Mesothelial cell of epicardium (in vitro differentiated cells): ENCODE measurements at places on chromosomes 3 and 15. TPM values are rescaled to one million over a fixed set of nuclear protein-coding genes. Genes with fewer than 3 reads are reported as not detected.
A peak's percentile ranks its signal among the peaks of the same experiment; 100 is the strongest.

The FOXB1 gene
- not detected in 3 replicates for total RNA-seq

The NMB gene
- total RNA-seq, result 6.4 to 7.6 TPM (median 6.7 TPM) in 3 replicates

The MRPL3 gene
- 77.5 to 77.7 TPM (median 77.7 TPM) in 3 replicates for total RNA-seq

The IMPG2 gene
- total RNA-seq, result 0.59 to 0.69 TPM (median 0.69 TPM) in 3 replicates

The CPNE9 gene
- 0.42 TPM in 1 of 3 replicates, not detected in the others for total RNA-seq

The UCN2 gene
- total RNA-seq, result 0.22 to 0.60 TPM (median 0.57 TPM) in 3 replicates

The HHATL gene
- not detected in 3 replicates for total RNA-seq

The PLSCR2 gene
- 0.31 TPM in 1 of 3 replicates, not detected in the others for total RNA-seq

DNA sequence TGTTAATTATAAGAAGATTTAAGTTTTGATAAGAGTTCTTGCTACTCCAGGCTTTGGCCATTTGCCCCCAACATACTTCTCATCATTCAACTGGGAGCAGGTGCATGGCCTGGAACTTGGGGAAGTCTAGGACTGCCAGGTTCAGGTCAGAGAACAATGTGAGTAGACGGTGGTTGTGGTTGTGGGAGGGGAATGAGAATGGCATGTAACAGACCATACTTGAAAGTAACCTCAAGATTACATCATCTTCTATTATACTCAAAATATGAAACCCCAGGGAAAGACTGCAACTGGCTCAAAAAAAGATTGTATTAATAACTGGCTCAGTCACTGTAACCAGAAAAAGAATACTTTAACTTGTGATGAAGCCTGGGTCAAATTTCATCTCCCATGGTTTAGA, 364.9 kb upstream of the DPPA4 start:
- no peak for DNase-seq

DNA sequence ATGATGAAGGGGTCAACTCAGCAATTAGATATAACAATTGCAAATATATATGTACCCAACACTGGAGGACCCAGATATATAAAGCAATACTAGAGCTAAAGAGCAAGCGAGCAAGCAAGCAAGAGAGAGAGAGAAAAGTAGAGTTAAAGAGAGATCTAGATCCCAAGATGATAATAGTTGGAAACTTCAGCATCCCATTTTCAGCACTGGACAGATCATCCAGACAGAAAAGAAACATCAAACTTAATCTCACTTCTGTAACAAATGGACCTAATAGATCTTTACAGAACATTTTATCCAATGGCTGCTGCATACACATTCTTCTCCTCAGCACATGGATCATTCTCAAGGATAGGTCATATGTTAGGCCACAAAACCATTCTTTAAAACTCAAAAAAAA, 23.2 kb downstream of the PEAK1 start:
- DNase-seq, result no peak

DNA sequence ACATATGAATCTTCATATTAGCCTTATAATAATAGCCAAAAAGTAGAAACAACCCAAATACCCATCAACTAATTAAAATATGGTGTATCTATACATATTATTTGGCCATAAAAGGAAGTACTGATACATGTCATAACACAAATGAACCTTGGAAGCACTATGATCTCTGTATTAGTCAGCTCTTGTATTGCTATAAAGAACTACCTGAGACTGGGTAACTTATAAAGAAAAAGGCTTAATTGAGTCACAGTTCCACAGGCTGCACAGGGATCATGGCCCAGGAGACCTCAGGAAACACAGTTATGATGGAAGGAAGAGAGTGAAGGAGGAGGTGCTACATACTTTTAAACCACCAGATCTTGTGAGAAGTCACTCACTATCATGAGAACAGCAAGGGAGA, 16.0 kb upstream of the CCR2 start:
- DNase-seq, result no peak

- DNase-seq, result no peak
Measured at GRCh38 chr15:57319226-57319918, 56.9 kb upstream of the CGNL1 start.

GRCh38 chr3:49602877-49603411, 48.7 kb downstream of the BSN start:
- DNase-seq, result no peak

- no peak for DNase-seq
Measured at GRCh38 chr15:99113547-99114271, 8.8 kb downstream of the SYNM start.

DNA sequence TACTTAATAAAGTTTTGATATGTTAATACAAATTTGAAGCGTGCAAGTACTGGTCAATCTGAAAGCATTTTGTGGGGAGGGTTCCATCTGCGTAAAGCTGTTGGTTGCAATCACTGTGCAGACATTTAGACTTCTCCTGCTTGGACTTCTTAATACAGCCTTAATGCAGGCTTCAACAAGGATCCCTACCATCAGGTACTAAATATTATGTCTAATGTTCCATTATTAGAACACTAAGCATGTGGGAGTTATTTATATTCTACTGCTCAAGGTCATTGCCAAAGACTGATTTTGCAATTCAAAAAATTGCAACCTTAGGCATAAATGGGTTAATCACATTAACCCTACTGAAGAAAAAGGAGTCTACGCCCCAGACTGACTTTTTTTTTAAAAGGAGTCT, 73.9 kb upstream of the MYO5C start:
- DNase-seq, result no peak

DNA sequence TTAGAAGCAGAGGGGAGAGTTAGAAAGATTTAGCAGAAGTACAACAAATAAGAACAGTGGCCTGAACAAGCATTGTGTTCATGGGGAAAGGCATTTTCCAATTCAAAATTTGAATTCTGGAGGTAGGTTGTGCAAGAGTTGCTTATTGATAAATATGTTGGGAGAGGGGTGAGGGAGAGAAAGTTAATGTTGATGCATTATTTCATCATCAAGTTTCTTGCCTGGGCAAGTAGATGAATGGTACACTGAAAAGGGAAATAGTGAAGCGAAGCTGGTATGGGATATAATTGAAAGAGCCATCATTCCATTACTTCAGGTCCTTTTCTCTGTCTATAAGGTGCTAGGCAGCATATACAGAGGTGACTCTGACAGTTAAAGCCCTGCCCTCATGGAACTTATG, 288.9 kb upstream of the GBE1 start:
- no peak for DNase-seq

DNA sequence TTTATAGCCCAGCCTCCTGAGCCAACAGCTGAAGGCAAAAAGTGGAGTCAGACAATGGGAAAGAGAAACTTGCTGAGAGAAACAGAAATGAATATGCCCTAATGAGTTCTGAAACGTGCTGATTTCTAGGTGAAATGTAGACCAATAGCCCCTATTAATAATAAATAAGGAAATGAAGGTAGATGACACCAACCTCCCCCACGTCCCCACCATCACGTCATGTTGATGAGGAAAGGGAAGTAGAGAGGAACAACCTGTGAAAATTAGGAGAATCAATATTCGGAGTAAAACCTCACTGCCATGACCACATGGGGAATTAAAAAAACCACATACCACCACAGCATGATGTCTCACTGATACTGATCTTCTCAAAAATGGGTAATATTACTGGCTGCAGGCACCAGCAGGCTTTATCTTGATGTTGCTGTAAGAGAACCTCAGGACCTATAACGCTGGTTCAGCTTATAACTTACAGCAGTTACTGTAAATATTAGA, 64.0 kb downstream of the KAT2B start:
- DNase-seq, result no peak

GRCh38 chr3:105860641-105861040, 8.2 kb downstream of the CBLB start:
- DNase-seq, result no peak

- DNase-seq, result no peak
Measured at GRCh38 chr3:52245322-52246263, at the start of gene PPM1M. TSS of gene PPM1M (plus strand) at chr3:52245759. CDS start at chr3:52245825, 66 bp downstream.

- DNase-seq, result no peak
Measured at GRCh38 chr3:157311633-157312375, 124.8 kb upstream of the PTX3 start.

DNA sequence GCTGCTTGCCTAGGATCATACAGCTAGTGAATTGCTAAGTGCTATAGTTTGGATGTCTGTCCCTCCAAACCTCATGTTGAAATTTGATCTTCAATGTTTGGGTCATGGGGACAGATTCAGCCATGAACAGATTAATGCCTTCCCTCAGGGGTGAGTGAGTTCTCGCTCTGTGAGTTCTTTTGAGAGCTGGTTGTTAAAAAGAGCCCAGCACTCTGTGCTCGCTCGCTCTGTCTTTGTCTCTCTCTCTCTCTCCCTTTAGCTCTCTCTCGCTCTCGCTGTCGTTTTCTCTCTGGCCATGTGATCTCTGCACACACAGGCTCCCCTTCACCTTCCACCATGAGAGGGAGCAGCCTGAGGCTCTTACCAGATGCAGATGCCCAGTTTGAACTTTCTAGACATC, 14.9 kb downstream of the TRH start:
- DNase-seq, result no peak

DNA sequence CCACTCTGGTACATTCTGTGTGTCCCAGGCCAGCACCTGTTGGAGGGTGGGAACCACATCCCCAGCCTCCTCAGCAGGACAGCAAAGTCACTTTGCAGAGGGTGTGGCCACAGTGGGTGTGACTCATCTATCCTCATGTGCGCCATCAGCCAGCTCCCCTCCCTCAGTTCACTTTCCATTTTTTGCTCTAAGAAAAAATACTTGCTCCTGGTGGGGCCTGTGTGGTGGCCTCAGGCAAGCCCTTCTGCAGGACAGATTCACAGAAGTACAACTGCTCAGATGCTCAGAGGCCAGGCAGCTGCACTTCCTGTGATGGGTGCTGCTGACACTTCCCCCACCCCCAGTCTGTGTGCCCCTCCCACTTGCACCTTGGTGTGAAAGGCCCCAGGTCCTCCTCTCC, 78.3 kb upstream of the ALDH1L1 start:
- DNase-seq, result no peak

- no peak for DNase-seq
Measured at GRCh38 chr3:11475324-11475723, 168.4 kb downstream of the VGLL4 start.

GRCh38 chr3:143100451-143100850, 19.1 kb upstream of the CHST2 start:
- no peak for DNase-seq

GRCh38 chr3:67685499-67685898, 31.1 kb upstream of the SUCLG2 start:
- no peak for DNase-seq

DNA sequence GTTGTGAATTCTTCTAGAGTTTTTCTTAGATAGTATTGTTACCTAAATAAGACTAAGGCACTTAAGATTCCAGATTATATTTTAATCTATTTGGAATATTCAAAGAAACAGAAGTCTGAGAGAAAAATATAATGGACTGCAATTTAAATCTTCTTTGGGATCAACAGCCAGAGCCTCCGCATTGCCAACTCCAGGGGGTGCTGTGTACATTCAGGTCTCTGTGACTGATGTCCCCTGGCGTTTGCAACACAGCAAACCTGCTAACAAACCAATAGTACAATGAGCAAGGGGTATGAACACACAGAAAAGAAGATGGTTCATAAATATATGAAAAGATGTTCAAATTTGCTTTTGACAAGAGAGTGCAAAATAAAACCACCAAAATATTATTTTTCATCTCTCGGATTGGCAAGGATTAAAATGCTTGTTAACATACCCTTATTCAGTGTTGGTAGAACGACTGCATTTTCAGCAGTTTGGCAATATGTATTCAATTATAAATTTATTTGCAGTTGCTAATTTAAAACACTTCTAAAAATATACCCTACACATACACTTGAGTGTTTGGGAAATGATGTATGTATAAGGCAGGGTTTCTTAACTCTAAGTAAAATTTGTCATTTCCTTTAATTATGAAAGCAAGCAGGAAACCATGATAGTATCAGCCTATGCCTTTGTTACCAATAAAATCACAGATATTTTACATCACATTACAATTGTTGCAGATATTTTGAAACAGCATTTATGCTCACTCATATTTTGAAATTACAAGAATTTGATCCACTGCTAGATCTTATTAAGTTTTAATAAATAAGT, 16.1 kb upstream of the TM4SF1 start:
- DNase-seq, result no peak

- DNase-seq, result no peak
Measured at GRCh38 chr3:29181872-29182271, 99.0 kb upstream of the RBMS3 start.

- no peak for DNase-seq
Measured at GRCh38 chr3:50396502-50396901, 37.2 kb upstream of the TMEM115 start.

DNA sequence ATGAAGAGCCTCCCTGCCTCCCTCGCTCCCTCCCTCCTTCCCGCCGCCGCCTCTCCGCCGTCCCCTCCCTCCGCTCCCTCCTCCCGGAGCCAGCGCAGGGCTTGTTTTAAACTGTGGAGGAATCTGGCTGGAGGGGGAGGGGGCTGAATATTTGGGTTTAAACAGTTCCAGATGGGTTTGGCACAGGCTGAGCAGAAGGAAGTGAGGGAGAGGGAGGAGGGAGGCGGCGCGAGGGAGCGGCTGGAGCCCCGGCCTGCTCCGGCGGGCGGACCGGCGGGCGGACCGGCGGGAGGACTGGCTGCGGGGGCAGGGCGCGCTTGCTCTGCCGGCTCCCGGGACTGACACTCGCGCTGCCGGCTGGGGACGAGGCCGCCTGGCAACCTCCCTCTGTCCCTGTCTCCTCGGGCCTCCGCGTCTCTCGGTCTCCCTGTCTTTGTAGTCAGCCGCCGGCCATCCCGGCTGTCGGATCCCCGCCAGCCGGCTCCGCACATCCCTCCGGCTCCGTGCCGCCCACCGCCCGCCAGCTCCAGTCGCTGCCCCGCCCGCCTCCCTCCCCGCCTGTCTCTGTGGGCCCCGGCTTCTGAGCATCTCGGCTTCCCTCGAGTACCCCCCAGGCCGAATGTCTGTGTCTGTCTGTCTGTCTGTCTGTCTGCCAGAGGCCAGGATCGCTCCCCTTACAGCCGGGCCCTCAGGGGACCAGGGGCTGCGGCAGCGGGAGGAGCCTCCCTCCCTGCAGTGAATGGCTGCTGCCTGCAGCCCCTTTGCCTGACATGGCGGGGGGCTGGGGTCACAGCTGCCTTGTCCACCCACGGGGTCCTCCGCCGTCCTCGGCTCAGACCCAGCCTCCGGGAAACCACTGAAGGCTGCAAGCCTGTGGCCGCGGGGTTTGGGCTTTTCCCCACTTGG, 7.6 kb downstream of the EPHB3 start:
- DNase-seq, result peak; percentile 88

DNA sequence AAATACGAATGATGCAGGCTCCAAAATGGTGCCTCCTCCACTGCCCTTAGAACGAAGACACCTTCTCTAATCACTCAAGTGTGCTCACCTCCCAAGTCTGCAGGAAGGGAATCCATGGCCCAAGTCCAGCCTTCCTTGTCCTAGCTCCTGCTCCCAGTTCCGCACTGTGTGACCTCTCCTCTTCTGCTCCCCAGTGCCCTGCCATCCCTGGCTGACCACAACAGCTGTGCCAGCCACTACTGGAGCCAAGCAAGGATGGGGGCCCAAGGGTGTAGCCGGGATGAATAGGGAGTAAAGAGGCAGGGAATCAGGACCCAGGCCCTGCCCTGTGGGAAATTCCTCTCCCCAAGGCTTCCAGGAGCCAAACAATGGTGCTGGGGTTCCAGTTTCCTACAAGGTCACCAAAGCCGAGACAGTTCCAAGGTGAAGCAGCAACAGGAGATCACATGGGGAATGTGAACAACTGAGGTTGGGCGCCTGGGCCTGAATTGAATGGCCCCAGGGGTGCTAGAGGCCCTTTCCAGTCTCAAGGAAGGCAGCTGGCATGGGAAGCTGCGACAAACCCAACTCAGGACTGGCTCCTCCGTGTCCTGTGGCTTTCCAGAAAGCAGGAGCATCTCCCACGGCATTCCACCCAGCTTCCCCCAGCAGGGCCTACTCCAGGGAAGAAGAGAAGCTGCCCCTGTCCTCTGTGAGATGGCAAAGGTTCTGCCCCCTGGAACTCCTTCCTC, 20.2 kb downstream of the SEMA7A start:
- no peak for DNase-seq

GRCh38 chr3:185653949-185654757, 68.1 kb downstream of the SENP2 start:
- no peak for DNase-seq

- no peak for DNase-seq
Measured at GRCh38 chr15:45849136-45849535, 214.3 kb downstream of the SQOR start.
